Hematopoietic multipotent progenitor cell (in vitro differentiated cells): ENCODE measurements at places on chromosomes 3 and 15.

GRCh38 chr15:95990833-95991232 is 339.7 kb upstream of the NR2F2 start:
- no peak for DNase-seq

GRCh38 chr3:158571969-158572765 is 1.2 kb downstream of the MLF1 start:
- no peak for DNase-seq

DNA sequence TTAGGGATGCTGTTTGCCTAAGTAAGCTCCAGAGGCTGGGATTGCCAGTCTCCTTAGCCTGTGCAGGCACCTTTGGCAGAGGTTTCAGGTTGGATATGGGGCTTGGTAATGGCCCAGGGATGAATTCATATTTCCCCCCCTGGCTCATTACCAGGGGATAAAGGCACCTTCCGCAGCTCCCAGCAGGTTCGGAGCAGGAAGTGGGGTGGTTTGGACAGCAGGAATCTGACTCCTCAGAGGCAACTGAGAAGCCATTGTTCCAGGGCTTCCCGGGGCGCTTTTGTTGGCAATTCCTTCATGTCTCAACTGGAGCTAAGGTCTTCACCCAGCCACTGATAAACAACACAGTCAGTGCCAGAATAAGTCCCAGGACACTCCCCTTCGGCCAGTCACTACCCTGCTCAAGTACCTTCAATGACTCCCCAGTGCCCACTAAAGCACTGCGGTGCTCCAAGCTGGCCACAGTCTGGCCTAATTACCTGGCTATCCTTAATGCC is 85.3 kb upstream of the SLC6A6 start:
- no peak for DNase-seq

GRCh38 chr3:158106766-158107471 is 699 bp upstream of the SHOX2 start:
- peak; percentile 43 for DNase-seq

GRCh38 chr3:11168881-11169805 is 14.8 kb downstream of the HRH1 start:
- DNase-seq: no peak
